NCI-H446 treated with DMSO at 0.1 percent for 48 hours (cell line): ENCODE measurements at places on chromosomes 6 and 20.
A peak's percentile ranks its signal among the peaks of the same experiment; 100 is the strongest.

DNA sequence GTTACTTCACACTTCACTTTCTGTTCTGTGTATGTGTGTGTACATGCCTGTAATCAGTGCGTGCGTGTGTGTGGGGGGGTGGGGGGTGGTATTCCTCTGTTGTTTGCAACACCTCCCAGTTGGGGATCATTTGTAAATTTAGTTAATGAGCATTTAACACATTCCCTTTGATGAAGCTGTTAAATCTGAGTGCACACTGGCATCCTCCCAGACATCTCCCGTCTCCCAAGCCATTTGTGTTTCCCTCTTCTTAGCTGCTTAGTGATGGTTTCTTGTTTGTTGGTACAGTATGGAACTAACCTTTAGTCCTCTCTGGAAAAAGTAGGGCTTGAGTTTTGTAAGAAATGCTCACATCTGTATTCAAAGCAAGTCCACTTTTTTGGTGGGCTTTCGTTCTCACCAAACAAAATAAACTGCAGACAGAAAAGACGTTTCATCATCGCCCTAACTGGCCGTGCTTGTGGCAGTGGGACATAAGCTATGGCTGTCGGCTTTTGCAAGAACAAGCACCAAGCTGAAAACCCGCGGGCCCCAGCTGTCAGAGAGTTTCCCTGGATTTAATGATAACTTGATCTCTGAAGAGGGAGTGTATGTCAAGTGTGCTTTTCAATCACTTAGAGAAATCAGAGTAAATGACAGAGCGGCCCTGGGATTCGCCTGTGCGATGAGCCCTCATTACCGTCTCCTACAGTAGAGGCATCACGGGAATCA, 54.9 kb upstream of the SASH1 start:
- no peak for DNase-seq

GRCh38 chr6:116876635-116877611, at the start of gene RFX6:
TSS of gene RFX6 (plus strand) at chr6:116877242. CDS start at chr6:116877276, 34 bp downstream.
- no peak for DNase-seq

DNA sequence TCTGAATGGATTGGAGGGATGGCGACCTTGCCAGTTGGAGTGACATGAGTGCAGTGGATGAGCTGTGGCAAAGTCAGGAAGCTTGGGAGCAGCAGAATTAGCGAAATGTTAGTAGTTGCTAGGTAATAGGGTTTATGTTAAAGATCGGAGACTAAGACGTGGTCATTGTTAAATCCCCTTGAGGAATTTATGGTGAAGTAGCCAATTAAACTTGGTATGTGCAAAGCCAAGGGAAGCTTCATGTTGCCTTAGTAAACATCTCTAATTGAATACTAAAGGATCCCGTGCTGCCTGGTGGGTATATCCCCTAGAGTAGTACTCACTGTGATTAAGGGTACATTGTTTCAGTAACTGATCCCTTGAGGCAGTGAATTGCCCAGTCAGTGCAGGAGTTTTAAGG, 106.0 kb downstream of the PRIM2 start:
- no peak for DNase-seq

DNA sequence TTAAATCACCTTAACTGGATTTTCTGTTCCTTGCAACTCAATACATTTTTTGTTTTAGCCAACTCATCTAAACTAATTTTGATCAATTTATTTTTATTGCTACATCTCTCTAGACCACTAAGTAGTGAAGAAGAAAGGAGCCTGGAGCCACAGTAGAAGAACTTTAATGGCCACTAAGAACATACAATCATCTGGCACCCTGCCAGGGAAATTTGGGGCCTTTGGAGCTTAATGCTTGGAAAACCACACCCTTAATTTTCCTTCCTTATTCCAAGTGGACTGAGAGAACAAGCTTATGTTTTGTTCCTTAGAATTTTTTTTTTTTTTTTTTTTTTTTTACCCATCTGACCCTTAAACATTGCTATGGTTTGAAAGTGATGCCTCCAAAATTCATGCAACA, 12.0 kb upstream of the GMDS start:
- no peak for DNase-seq

- DNase-seq: no peak
Observed at GRCh38 chr6:157860505-157860991, 37.5 kb downstream of the SNX9 start.

GRCh38 chr6:107323133-107323785, 136.1 kb downstream of the PDSS2 start:
- no peak for DNase-seq

- DNase-seq: no peak
Observed at GRCh38 chr6:166485651-166486535, 100.6 kb downstream of the RAMACL start.

- DNase-seq: no peak
Observed at GRCh38 chr20:1858871-1859270, 36.3 kb upstream of the SIRPA start.

DNA sequence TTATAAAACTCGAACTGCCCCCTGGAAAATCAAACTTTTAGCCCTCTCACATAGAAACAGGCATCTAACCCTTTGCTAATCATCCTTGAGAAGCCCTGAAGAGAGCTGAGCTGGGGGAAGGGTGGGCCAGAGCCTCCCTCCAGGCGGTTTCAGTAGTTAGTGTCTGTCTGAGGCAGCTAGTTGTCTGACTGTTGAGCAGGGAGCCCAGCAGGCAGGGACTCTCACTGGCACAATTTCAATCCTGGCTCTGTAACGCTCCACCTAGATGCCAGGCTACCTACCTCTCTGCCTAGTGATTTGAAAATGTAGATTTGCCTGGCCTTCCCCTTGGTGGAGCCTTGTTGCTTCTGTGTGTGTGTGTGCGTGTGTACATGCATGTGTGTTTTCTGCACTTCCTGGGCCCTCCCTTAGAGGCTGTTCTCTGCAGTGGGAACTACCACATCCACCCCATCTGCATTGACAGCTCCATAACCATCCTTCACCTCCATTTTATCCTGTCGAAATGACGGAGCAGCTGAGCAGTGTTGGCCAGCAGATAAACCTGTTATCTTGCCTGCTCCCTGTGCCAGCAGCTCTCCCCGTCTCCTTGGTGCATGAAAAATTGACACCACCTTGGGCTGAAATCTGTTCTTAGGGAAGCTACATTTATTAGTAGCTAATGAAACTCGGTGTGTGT, 69.6 kb upstream of the VSTM2L start:
- DNase-seq: no peak

- peak; percentile 97 for DNase-seq
Observed at GRCh38 chr20:48619126-48620101, 208.4 kb downstream of the PREX1 start.

DNA sequence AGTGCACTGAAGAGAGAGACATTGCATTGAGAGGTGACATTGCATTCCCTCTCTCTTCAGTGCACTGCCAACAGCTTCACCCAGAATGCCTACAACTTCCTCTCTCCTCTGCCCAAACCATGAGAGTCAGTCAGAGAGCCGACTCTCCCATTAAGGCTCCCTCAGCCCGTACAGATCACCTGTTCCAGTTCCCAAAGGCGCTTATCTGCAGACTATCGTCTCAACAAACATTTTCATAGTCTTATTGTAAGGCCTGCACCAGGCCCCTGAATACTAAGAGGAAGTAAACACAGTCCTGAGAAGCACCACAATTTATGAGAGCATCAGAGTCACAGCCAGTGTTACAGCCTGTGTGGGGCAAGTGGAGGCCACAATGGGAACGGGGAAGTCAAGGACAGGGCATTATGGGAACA, 53.7 kb downstream of the GFOD1 start:
- DNase-seq: no peak

DNA sequence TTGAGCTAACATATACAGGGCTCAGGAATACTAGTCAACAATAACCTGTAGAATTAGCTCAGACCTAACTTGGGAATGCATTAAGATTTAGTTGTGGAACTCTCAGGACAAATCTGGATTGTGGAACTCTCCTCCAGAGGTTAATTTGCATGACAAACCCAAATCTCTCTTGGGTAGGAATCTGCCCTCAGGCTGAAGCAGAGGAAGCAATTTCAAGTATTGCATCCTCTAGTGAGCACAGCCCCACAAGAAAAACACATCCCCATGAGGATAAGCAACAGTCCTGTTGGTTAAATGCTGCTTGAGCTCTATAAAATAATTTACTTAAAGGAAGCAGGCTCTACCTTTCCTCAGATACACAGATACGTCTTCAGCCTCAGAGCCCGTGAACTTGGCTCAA, 170.9 kb upstream of the STXBP5 start:
- no peak for DNase-seq

DNA sequence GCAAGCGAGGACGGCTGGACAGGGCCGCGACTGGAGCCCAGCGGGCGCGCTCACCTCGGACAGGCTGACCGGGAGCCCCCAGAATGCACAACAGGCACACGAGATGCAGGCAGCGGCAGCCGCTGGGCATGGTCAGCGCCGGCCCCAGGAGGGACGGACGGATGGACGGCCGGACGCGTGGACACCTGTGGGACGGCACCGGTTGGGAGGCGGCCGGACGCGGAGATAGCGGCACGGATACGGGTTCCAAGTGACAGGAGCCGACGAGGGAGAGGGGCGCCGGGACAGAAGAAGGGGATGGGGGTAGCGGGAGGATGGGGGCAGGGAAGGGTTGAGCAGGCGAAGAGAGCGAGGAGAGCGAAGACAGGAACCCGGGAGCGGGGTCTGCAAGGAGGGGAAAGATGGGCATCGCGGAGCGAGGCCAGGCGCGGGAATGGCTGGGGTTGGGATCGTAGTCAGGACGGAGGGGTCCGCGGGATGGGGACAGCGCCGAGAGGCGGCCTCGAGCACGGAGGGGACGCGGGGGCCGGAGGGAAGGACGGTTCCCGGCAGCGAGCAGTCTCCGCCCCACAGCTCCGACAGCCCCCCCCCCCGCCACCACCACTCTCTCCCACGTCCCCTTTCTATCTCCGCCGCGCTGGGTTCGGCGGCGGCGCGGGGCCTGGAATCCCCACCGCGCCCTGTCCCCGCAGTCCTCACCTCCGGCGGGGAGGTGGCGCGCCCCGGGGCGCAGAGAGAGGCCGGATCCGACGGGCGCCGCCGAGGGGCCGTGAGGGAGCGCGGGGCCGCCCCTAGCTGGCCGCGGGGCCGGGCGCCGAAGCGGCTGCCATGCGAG, 435 bp downstream of the DLK2 start:
- DNase-seq: peak; percentile 43

GRCh38 chr6:19869464-19869863, 32.3 kb downstream of the ID4 start:
- DNase-seq: no peak

GRCh38 chr20:17560344-17561074, 9.4 kb upstream of the DSTN start:
- DNase-seq: no peak

DNA sequence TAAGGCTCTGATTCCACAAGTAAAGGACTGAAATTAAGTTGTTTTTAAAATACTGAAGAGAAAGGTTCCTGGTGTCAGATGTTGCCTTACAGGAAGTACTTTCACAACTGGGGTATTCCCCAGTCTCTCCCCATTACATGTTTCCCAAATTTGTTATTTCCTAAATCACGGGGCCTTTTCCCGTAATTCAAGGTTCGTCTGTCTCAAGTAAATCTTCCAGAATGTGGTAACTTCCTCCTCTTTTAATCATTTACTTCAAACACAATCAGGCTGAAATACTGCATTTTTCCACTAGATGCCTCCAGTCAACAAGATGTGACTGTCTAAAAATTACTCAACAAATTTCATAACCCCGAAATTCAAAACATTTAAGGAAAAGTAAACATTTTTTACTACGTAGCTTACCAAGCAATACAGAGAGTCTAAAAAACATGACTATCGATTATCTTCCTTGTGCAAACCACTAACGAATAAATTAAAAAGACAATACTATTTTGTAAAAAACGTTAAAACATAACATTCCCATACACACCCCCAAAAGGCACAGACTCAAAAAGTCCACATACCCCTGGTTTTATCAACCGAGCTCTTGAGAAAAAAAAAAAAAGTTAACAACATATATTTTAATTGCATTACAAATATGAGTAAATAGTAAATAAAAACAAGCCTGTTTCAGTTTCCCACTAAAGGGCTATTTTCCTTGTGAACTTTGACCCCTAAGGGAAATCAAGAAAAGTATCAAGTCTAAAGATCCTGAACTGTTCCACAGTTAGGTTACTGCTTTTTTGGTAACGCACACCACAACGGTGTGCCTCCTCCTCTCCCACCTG, 1.7 kb downstream of the SOD2 start:
- peak; percentile 2 for DNase-seq

- DNase-seq: no peak
Observed at GRCh38 chr6:67870321-67870720, 764.8 kb upstream of the ADGRB3 start.

DNA sequence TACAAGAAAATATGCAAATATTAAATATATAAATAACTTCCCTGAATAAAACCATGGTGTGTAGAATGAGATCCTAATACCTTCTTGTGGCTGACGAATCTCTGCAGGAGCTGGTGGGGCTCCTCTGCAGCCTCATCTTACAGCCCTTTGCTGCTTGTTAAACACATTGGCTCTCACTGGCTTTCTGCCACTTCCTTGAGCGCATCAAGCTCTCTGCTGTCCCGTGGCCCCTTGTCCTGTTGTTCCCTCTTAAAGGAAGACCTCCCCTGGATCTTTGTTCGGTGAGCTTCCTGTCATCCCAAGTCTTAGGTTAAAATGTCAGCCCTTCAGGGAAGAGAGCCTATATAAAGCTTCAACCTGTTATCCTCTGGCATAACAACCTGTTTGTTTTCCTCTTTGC, 519.6 kb downstream of the DOK5 start:
- no peak for DNase-seq

DNA sequence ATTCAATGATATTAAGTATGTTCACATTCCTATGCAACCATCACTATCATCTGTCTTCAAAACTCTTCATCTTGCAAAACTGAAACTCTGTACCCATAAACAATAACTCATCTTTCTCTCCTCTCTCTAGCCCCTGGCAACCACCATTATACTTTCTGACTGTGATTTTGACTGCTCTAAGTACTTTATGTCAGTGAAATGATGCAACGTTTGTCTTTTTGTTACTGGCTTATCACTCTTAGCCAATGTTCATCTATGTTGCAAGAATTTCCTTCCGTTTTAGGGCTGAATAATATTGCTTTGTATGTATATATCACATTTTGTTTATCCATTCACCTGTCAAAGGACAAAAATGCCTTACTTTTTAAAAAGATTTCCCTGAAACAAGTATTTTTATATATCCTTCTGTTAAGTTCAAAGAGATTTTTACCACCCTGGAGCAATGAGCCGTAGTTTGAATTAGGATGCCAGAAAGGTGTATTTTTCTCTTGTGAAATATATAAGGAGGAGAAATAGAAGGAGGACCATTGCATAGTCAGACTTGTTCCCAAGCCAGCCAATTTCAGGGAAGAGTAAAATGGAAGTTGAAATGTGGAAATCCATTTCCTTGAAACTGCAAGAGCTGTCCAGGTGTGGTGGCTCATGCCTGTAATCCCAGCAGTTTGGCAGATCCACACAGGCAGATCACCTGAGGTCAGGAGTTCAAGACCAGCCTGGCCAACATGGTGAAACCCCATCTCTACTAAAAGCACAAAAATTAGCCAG, 4.0 kb upstream of the CGAS start:
- no peak for DNase-seq

- no peak for DNase-seq
Observed at GRCh38 chr20:64099880-64100565, 7.3 kb downstream of the NPBWR2 start.
